ENCODE measurements at places on chromosomes 13 and 19. TPM values are rescaled to one million over a fixed set of nuclear protein-coding genes. Genes with fewer than 3 reads are reported as not detected.

The NDUFA11 gene
- total RNA-seq = 266 TPM

The WDR87 gene
- under 0.01 TPM for total RNA-seq

The CEACAM7 gene
- not detected for total RNA-seq

The CPAMD8 gene
- total RNA-seq = 2.3 TPM

The SELENOV gene
- not detected for total RNA-seq

The RFPL4A gene
- not detected for total RNA-seq

The ALOX5AP gene
- 0.76 TPM for total RNA-seq

The ZNF729 gene
- under 0.01 TPM for total RNA-seq

The ALKBH6 gene
- total RNA-seq = 11.0 TPM

The LGALS7B gene
- 3.5 TPM for total RNA-seq

The ZNF541 gene
- 2.7 TPM for total RNA-seq

The CNFN gene
- total RNA-seq = 8.2 TPM

The KLK15 gene
- total RNA-seq = not detected

The LCP1 gene
- 4.3 TPM for total RNA-seq

The RDH8 gene
- not detected for total RNA-seq

The CYP4F8 gene
- total RNA-seq = not detected

The MED16 gene
- 25.5 TPM for total RNA-seq

The CATSPERD gene
- total RNA-seq = not detected
